ENCODE measurements at places on chromosomes 4 and X.

DNA sequence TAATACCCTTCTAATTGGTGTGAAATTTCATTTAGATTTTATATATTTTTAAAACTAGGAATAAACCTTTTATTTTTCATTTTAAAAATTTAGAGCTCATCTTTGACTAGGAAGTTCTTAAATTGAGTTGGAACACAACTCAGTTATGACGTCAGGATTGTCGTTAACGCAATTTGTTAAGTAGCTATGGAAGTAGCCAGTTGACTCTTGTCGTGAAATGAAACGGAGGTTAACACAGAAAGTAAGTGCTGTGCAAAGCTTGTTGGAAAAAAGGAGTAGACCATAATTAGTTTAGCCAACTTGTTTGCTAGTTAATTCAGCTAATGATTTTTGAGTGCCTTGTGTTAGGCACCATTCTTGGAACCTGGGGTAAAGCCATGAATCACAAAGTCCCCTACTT is 18.3 kb downstream of the LARP7 start:
- no peak for DNase-seq

- DNase-seq: no peak
Measured at GRCh38 chrX:100990139-100990538, 20.6 kb downstream of the ARL13A start.

DNA sequence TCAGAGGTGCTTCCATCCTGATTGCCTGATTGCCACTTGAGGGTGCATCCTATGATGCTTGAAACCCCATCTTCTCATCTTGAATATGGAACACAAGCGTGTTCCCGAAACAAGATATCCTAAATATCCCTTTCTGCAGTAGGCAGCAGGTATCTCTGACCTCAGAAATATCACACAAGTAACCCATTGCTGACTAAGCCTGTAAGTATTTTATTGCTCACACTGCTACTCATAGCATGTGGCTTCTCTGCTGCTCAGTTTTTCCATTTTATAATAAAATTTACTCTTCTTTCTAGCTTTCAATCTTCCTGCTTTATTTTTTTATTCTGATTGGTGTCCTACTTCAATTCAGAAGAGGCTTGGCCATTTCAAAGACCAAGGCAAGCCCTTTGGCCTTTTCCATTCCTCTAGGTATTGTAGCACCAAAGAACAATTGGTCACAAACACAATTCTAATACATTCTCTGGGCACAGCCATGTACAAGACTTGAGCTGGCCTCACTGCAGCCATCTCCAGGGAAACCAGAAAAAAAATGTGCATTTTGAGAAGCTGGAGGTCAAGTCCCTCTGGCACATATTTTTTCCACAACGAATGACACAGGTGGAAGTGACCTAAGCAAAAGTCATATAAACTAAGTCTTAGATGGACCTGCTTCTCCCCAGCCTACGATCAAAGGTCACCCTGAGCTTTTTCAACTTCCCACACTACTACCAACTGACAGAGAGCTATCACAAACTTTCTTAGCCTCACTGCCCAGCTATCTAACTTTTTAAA is 107.0 kb downstream of the OR13H1 start:
- DNase-seq: no peak

DNA sequence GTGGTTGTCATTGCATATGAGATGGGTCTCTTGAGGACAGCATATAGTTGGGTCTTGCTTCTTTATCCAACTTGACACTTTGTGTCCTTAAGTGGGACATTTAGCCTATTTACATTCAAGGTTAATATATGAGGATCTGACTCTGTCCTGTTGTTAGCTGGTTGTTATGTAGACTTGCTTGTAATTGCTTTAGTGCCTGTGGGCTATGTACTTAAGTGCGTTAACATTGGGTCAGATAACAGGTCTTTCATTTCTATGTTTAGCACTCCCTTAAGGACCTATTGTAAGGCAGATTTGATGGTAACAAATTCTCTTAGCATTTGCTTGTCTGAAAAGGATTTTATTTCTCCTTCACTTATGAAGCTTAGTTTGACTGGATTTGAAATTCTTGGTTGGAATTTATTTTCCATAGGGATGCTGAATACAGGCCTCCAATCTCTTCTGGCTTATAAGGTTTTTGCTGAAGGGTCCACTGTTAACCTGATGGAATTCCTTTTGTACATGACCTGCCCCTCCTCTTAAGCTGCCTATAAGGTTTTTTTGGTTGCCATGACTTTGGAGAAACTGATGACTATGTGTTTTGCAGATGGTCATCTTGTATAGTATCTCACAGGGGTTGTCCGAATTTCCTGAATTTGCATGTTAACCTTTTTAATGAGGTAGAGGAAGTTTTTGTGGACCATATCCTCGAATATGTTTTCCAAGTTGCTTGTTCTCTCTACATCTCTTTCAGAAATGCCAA is 162.0 kb downstream of the NKX6-1 start:
- DNase-seq: no peak

DNA sequence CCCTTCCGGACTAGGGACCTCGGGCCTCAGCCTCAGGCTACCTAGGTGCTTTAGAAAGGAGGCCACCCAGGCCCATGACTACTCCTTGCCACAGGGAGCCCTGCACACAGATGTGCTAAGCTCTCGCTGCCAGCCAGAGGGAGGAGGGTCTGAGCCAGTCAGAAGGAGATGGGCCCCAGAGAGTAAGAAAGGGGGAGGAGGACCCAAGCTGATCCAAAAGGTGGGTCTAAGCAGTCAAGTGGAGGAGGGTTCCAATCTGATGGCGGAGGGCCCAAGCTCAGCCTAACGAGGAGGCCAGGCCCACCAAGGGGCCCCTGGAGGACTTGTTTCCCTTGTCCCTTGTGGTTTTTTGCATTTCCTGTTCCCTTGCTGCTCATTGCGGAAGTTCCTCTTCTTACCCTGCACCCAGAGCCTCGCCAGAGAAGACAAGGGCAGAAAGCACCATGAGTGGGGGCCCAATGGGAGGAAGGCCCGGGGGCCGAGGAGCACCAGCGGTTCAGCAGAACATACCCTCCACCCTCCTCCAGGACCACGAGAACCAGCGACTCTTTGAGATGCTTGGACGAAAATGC is at the start of gene WAS:
Gene WAS (plus strand): TSS at position 389 of the 572 bp plus-strand sequence. CDS start 55 bp downstream, at position 444.
- peak; percentile 77 for DNase-seq

GRCh38 chr4:188002323-188002722 is 6.8 kb downstream of the ZFP42 start:
- no peak for DNase-seq

DNA sequence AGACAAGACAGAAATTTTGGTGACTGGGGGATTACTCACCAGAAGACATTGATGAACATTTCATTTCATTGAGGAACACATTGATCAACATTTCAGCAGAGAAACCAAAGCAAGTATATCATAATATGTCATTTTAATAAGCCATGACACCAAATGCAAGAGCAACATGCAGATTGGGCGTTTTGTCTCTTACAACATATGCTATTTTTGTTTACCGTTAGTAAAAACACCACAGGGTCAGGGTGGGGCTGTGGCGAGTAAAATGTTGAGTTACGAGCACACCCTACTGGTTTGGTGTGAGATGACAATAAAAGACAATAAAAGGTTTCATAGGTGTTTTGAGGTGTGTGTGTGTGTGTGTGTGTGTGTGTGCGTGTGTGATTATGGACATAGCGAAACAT is 294.5 kb downstream of the PDGFC start:
- DNase-seq: peak; percentile 47

- no peak for DNase-seq
Measured at GRCh38 chrX:119549327-119550016, 15.7 kb downstream of the STEEP1 start.

DNA sequence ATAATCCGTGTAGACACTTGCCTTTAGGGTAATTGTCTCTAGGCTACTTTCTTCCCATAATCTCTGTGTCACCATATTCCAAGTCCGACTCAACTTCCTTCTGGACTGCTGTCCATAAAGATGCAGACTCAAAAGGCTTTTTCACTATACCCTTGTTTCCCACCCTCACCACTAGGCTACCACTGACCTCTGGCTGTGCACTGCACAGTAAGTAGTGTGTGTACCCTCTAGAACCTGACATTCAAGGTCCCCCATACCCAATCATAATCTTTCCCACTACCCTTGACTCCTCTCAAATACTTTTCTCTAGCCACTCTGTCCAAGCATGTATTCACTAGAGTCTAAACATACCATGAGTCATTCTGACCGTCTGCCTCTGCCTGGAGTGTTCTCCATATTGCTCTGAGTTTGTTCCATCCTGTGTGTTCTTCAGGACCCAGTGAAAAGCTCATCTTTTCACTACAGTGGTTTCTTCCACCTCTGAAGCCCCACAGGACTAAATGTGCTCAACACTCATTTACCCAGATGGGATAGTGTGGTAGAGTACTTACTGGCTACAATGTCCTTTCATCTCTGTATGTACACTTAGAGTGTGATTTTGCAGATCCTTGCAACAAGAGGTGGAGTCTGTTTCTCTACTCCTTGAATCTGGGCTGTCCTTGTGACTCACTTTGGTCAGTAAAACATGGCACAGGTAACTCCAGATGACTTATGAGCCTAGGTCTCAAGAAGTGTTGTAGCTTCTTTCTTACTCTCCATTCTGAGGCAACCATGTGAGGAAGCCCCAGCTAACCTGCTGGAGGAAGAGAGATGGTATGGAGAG is 17.4 kb downstream of the JADE3 start:
- DNase-seq: no peak

DNA sequence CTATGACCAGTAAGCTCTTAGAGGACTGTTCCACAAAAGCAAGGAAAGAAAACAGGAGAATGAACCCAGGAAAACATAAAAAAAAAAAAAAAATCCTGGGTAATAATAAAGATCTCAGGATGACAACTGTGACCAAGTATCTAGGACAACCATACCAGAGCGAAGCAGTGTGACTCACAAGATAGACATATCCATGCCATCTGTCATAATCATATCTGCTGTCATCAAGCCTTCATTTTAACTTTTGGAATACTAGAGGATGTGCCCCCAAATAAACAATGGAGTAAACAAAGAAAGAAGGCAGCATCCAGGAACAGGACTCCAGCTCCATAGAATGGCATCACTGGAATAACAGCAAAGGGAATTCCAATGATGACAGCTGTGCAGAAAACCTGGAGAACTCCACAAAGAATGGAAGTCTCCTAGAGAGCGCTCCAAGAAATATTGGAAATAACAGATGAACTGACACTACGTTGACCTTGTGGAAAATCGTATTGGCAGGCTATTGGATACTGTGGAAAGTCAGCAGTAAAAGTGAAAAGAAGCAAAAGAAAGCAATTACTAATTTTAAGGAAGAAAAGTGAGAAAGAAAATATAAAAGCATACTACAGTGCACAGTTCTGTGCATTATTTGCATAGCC is 35.3 kb downstream of the HPGDS start:
- no peak for DNase-seq

GRCh38 chr4:85676850-85677590 is 202.1 kb downstream of the ARHGAP24 start:
- no peak for DNase-seq

GRCh38 chr4:129359461-129359860 is 263.5 kb downstream of the C4orf33 start:
- DNase-seq: no peak

GRCh38 chr4:139606579-139607501 is 50.8 kb upstream of the SETD7 start:
- DNase-seq: peak; percentile 28

DNA sequence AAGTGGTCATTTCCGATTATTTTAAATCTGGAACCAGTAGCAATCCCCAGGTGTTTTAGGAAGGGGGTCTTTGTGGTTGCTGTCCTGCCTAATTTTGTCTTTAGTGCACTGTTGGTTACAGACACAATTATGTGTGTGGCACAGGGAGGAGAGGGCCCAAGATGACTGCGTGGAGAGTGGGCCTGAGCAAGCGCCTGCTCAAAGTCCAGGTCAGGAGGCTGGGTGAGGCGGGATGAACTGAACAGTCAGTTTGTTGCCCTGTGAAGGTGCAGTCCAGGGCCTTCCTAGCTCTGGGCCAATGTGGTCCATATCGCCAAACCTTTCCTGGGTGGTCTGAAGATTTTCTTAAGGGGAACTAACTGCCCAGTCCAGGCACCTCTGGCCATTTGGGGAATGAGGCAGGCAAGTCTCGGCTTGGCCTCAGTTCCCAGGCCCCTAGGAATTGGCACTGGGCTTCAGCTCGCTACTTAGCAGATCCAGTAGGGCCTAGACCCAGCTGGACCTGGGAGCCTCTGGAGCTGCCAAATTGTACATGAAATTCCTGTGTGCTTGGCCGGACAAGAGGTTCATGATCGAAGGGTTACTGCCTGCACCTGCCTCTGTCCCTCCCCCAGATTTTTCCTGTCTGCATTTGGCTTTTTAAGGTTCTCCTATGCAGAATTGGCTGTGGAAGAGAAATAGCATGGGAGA is 47.6 kb downstream of the ANAPC4 start:
- no peak for DNase-seq

DNA sequence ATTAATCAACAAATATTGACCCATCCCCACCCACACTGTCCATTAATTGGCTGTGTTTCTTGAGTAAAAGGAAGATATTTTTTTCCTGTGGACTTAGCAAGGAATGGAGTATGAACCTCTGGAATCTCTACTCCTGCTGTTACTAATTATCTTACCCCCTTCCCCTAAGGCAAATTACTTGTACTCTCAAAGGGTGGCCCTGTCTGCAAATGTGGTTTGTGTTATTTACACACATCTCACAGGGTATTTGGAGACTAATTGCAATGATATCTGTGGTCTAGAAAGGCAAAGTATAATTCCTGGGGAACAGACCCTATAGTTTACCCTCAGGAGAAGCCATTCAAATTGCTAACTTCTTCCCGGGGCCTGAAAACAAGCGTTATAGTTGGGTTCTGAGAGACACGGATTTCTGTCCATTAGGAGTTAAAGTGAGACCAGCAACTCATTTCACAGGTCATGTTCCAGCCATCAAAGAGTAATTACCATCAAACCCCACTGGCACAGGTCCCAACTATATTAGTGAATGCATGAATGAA is 133.0 kb upstream of the RASGEF1B start:
- DNase-seq: no peak

GRCh38 chrX:10447564-10448214 is 172.7 kb downstream of the MID1 start:
- DNase-seq: no peak

DNA sequence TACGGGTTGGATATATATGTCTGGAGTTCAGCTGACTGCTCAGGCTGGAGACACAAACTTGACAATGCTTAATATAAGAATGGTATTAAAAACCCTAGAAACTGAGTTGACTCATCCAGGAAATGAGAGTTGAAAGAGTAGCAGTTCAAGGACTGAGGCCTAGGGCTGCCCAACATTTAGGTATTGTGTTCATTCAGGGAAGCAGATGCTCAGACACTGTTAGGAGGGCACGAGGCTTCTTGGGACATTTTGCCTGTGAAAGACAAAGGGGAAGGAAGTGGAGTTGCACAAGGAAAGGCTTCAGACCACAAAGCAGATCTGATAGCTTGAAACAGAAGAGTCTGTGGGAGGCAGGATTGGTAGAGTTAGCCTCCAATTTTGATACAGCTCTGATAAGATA is 52.0 kb upstream of the HS3ST1 start:
- DNase-seq: peak; percentile 61

GRCh38 chr4:13704761-13705160 is 77.2 kb upstream of the BOD1L1 start:
- DNase-seq: no peak

- peak; percentile 97 for DNase-seq
Measured at GRCh38 chr4:121154103-121154515, 10.0 kb downstream of the TNIP3 start.

Measured in Jurkat, Clone E6-1 (cell line).